ENCODE measurements at places on chromosomes 12 and 14. TPM values are rescaled to one million over a fixed set of nuclear protein-coding genes. Genes with fewer than 3 reads are reported as not detected.

The KRT6A gene
- 40.3 TPM for total RNA-seq

The SLC2A3 gene
- 74.5 TPM for total RNA-seq

The FGF23 gene
- not detected for total RNA-seq

The KRT80 gene
- total RNA-seq = 1.1 TPM

The ORMDL2 gene
- 13.0 TPM for total RNA-seq

The KCNK10 gene
- not detected for total RNA-seq

The TULP3 gene
- total RNA-seq = 72.3 TPM

Data from hair follicle dermal papilla cell (primary cell).